CD4-positive, CD25-positive, alpha-beta regulatory T cell (primary cell): ENCODE measurements at places on chromosomes 4 and X. TPM values are rescaled to one million over a fixed set of nuclear protein-coding genes. Genes with fewer than 3 reads are reported as not detected.

DNA sequence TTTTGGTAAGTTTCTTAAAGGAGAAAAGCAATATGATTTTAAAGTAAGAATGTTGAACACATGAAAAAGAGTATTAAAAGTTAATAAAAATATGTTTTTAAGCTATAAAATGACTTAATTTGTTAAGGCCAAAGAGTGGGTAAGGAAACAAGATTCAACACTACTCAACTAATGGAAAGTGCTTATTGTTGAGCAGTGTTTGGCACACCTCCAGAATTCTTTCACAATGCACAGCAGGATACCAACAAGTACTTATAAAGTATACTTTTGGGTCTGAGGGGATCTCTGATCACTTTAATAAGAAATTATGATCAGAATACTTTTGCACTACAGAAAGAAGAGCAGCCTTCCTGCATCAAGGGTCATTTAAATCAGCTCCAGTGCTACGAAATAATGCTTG lies 5.9 kb downstream of the LAMP2 start:
- DNase-seq = no peak

- DNase-seq = no peak
Measured at GRCh38 chr4:183747931-183748670, 89.0 kb downstream of the TRAPPC11 start.

MID1 gene
- total RNA-seq = not detected

GRCh38 chr4:76203541-76203940 lies 10.1 kb downstream of the SCARB2 start:
- no peak for DNase-seq

GRCh38 chrX:154354013-154354412 lies 20.4 kb downstream of the FLNA start:
- DNase-seq = no peak

DNA sequence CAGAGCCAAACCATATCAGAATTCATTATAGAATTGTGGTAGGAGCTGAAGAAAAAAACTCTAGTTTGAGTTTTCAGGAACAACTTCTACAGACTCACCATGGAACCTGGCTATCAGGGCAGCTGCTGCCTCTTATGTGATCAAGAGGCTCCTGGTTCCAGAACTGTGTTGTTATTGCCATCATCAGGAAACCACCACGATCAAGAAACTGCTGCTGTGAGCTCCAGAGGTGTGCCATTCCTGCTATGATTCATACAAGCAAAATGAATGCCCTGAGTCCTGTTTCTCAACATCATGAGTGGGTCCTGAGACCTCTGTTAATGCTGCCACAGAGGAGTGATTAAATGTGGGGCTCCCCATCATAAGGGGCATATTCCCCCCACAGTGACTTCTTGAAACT lies 43.7 kb downstream of the TASL start:
- DNase-seq = no peak

DNA sequence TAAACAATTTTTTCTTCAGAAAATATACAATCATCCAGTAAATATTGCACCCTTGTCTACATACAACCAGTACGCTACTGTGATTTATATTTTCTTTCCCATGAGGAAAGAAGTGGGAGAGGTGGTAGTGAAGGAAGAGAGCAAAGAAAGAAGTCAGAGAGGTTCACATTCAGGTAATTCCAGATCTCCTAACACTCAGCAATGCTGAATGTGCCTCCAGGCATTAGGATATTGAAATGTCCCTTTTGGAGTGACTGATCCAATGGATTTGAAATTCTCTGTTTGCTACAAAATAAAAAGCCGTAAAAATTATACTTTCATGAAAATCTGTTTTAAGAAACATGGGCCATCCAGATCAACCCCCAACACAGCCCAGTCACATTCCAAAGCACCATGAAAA lies 211.9 kb upstream of the NR3C2 start:
- no peak for DNase-seq

CENPVL2 gene
- not detected for total RNA-seq

DNA sequence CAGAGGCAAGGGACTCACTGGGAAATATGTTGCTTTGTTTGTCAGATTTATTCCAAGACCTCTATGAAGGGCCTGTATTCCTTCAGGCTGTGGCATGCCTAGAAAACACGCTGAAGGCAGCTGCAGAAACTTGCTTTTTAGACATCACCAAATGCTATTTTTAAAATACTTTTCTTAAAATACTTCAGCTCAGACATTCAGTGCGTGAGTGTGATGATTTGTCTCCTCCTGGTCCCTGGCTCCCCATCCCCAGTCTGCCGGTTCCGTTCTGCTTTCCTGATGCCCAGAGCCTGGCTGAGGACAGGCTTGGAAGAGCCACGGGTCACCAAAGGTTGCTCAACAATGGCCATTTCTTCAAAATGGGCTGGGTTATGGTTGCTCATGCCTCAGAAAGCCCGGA lies 55.0 kb downstream of the PSAPL1 start:
- DNase-seq = no peak

- no peak for DNase-seq
Measured at GRCh38 chr4:108751321-108751720, 11.5 kb downstream of the ETNPPL start.

DNA sequence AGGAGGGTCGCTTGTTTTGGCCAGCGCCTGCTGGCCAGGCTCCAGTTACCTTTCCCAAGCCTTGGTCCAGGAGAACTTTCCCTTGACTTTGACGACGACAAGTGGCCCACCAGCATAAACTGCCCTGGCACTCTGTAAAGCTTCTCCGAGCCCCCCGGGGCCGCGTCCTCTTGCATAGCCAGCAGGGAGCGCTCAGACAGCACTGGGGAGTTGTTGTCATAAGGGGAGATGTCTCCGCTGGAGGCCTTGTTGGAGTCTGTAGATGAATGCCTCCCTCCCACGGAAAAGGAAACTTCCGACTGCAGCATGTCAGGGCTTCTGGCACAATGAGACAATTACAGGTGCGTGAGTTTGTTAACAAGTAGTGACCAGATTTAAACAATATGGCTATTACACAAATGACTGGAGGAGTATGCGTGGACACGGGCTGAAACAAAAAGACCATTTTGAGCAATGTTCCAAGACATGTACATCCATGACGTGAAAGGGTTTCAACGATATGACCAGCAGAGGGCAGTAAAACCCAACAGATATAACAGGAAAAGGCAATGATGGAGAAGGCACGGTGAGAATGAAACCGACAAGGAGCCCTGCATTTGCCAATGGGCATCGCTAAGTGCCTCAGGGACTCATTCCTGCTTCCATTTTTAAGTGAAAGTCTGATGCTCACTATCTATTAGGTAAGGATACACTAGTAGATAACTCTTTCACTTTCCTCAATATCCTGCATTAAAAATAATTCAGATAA lies 33.0 kb downstream of the HCCS start:
- DNase-seq = peak; percentile 75

DNA sequence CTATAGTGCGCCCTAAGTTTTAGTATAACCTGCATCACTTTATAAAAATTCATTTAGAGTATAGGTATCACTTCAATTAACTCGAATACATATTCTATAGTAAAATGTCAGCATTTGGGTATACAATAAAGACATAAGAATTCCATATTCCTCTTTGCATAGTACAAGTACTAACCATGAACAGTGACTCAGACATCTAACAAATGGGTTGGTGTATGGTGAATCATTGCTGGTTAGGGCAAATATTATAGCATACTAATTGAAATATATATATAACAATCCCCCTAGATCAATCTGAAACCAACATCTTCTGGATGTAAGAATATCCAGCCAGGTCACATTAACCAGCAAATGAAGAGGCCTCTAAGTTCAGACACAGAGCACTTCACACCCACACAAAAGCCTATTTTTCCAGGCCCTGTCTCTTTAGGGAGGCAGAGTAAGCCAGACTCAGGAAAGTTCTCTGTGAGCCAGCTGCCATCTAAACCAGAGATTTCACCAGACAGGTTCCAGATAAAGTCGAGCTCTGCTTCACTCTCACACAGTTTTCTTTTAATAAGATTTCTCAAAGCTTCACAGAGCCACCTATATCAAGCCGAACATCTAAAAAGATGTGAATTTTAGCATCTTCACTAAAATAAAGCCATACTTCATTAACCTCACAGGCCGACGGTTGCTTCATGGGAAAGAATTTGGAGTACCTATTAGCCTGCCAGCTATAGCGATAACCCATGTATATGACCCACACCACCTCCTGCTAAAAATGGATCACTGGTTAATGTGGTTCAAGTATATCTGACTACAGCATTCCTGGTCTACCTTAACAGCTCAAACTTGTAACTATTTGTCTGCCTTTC lies 200.0 kb upstream of the FTHL17 start:
- DNase-seq = no peak

MAGED4B gene
- 2.7 TPM for total RNA-seq

GRCh38 chr4:18803781-18804180 lies 782.2 kb upstream of the LCORL start:
- no peak for DNase-seq

MAGEH1 gene
- total RNA-seq = 26.6 TPM

ERAS gene
- not detected for total RNA-seq

PABPC4L gene
- not detected for total RNA-seq

ZFP42 gene
- not detected for total RNA-seq

FRAS1 gene
- total RNA-seq = not detected

GRCh38 chr4:7744142-7744804 lies 195.4 kb downstream of the AFAP1 start:
- no peak for DNase-seq

USP53 gene
- total RNA-seq = 17.3 TPM

GRCh38 chrX:132622130-132622529 lies 133.3 kb upstream of the MBNL3 start:
- peak; percentile 23 for DNase-seq

ATP5ME gene
- 123 TPM for total RNA-seq

ADH4 gene
- not detected for total RNA-seq

DNA sequence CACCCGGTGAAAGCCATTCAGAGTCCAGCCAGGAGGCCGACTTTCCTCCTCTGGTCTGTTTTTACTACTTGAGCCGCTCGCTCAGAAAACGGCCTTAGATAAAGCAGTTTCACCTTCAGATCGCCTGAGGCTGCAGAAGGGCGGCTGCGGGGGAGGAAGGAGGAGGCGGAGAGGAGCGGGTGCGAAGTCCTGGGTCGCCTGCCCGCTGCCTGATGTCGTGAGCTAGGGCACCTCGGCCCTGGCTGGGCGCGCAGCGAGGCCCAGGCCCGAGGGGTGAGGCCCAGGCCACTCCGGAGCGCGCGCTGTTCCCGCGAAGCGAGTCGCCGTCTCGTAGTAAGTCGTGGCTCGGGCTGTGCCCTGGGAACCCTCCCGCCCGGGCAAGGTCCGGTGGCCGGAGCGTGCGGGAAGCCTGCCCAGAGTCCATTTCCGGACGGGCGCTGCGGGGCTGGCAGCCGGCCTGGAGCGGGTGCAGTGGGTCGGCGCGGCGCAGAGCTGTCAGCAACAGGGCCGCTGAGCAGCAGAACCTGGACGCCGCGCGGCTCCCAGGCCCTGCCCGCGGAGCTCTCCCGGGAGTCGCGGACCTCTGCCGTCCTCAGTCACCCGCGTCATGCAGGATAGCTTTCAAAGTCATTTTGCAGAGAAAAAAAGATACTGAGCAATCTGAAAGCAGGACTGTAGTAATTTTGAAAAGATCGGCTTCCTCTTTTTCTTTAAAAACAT lies 18.6 kb downstream of the TRIM2 start:
- peak; percentile 45 for DNase-seq

HCFC1 gene
- total RNA-seq = 71.6 TPM

DNA sequence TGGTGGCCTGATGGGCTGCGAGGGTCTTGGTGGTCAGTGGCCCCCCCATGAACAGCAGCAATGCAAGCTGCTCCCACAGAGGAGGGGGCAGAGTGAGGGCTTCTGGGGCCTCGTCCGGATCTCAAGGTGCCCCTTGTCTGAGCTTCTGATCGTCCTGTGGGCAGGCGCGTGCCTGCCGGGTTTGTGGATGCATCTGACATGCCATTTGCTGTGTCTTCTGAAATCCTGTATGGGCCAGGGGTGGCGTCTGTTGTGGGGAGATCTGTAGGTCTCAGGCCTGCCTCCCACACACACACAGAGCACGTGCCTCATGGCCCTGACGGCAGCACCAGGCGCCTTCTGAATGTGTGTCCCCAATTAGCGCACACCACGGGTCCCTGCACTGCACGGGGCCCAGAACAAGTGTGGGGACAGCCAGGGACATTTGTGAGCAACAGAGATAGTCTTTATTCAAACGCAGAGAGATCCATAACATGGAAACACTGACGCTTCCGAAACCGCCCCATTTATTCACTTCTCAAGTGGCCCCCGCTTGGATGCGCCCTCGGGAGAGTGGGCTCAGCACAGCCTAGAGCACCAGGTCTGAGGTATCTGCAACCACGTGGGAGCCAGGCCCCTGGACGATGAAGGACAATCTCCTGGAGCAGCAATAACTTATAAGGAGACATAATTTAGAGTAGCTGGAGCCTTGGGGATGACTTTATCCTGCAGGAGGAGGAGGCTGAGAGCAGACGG lies 5.7 kb downstream of the SPON2 start:
- DNase-seq = no peak

- DNase-seq = no peak
Measured at GRCh38 chr4:138864961-138865720, 150.4 kb upstream of the NOCT start.

EPHA5 gene
- total RNA-seq = not detected

DNA sequence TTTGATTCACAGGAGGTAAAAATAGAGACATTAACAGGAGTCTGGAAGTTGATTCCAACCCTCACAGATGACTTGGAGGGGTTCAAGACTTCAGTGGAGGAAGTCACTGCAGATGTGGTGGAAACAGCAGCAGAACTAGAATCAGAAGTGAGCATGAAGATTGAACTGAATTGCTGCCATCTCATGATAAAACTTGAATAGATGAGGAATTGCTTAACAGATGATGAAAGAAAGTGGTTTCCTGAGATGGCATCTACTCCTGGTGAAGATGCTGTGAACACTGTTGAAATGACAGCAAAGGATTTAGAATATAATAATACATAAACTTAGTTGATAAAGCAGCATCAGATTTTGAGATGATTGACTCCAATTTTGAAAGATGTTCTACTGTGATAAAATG lies 76.5 kb downstream of the RELL1 start:
- no peak for DNase-seq

SPANXB1 gene
- not detected for total RNA-seq

GRCh38 chr4:2289311-2289954 lies 27.5 kb upstream of the MXD4 start:
- no peak for DNase-seq

FAM241A gene
- 3.9 TPM for total RNA-seq

XG gene
- total RNA-seq = not detected

GRCh38 chr4:80393970-80394250 lies 58.4 kb downstream of the CFAP299 start:
- no peak for DNase-seq

CLTRN gene
- total RNA-seq = not detected

DNA sequence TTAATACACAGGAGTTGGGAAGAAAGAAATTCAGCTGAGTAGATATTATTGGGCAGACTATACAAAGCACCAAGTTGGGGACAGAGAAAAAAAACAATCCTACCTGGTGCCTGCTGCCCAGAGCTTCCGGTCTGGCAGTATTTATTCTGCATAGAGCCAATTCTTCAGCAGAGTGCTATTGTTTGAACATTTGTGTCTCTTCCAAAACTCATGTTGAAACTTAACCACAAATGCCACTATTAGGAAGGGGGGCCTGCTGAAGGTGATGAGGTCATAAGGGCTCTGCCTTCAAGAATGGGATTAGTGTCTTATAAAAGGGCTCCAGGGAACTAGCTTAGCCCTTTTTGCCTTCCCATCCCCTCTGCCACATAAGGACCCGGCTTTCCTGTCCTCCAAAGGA lies 136.2 kb downstream of the EVC2 start:
- no peak for DNase-seq

GRCh38 chrX:13216139-13216538 lies 103.7 kb downstream of the ATXN3L start:
- no peak for DNase-seq

- DNase-seq = no peak
Measured at GRCh38 chrX:136652822-136653723, 5.1 kb downstream of the CD40LG start.

PRRG1 gene
- not detected for total RNA-seq
